ENCODE measurements at places on chromosomes 4 and X.

DNA sequence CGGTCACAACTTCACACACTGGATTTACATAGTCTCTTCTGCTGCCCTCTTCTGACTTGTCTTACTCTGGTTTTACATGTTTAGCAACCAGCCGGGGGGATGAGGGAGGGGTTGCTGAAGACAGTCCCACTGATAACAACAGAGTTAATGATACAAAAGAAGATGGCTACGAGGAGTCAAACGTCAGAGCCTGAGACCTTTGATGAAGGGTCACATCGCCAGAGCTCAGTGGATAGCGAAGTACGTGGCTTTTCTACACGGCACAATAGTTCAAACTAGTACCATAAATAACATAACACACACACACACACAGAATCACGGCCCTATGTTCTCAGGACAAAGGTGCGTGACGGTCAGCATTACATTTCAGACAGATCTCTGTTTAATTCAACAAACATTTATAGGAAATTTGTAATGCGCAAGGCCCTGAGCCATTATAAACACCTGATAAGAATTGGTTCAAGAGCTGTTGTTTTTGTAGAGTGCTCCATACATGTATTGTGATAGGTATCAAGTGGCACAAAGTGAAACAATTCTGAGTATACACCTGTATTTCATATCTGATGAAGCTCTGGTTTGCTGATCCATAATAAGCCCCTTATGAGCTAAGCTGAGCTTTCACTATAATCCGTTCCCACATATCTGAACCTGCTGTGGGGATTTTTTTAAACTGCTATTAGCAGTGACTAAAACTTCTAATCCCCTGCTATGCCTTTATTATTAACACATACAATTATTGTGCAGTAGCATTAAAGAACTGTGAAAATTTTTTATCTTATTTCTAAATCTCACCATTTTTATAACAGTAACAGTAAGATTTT, 100.0 kb downstream of the NR3C2 start:
- H3K4me3 ChIP-seq: no peak overlapping the region
- peaks cover 16% of the 10 kb centered on the region for H3K36me3 ChIP-seq
- no peaks in the 10 kb centered on the region for H3K27me3 ChIP-seq
- no peak overlapping the region for H3K27ac ChIP-seq
- no peak for DNase-seq

DNA sequence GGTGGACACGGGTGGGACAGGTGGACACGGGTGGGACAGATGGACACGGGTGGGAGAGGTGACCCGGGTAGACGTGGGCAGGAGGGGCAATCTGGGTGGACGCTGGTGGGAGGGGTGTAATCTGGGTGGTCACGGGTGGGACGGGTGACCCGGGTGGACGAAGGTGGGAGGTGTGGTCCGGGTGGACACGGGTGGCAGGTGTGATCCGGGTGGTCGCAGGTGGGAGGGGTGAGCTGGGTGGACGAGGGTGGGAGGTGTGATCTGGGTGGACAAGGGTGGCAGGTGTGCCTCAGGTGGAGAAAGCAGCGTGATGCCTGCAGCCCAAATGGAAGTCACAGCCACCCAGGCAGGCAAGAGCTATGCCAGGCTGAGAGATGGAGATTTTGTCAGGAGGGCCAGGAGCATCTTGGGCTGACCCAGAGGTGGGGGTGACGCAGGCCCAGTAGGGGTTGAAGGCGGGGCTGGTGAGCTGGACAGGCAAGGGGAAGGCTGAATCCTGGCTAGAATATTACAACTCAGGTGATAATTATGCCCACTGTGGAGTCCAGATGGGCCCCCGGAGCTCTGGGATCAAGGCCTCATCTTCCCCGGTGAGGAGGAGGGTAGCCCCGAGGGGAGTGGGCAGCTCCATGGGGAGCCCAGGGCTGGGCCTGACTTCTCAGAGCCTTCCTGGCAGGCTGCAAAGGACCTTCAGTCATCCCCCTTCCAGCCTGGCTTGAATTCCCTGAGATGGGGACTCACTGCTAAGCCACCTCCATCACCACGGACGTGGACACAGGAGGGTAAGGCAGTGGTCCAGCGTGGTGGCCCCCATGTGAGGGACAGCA, 100.0 kb downstream of the ADRA2C start:
- H3K4me1 ChIP-seq: peaks cover 4% of the 10 kb centered on the region
- no peak overlapping the region for H3K27ac ChIP-seq
- H3K36me3 ChIP-seq: no peaks in the 10 kb centered on the region
- H3K4me3 ChIP-seq: no peak overlapping the region
- no peak for DNase-seq
- peaks cover 49% of the 10 kb centered on the region for H3K27me3 ChIP-seq

- DNase-seq: no peak
- no peak overlapping the region for H3K4me3 ChIP-seq
- no peaks in the 10 kb centered on the region for H3K36me3 ChIP-seq
- H3K27me3 ChIP-seq: no peaks in the 10 kb centered on the region
- no peak overlapping the region for H3K27ac ChIP-seq
These were observed 19.8 kb upstream of the ADD1 start for GRCh38 chr4:2823671-2824328.

DNA sequence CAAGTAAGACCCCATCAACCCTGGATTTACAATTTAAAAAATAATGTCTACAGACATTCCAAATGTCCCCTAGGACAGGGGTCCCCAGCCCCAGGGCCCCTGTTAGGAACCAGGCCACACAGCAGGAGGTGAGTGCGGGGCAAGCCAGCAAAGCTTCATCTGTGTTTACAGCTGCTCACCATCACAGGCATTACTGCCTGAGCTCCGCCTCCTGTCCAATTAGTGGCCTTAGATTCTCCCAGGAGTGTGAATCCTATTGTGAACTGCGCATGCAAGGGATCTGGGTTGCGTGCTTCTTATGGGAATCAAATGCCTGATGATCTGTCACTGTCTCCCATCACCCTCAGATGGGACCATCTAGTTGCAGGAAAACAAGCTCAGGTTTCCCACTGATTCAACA, 146.1 kb downstream of the ATP10D start:
- H3K27me3 ChIP-seq: peaks cover 4% of the 10 kb centered on the region
- H3K4me3 ChIP-seq: no peak overlapping the region
- no peaks in the 10 kb centered on the region for H3K4me1 ChIP-seq
- DNase-seq: no peak
- no peak overlapping the region for H3K27ac ChIP-seq

- H3K4me3 ChIP-seq: no peak overlapping the region
- peaks cover 5% of the 10 kb centered on the region for H3K36me3 ChIP-seq
- peaks cover 43% of the 10 kb centered on the region for H3K27me3 ChIP-seq
- peaks cover 14% of the 10 kb centered on the region for H3K4me1 ChIP-seq
- H3K27ac ChIP-seq: no peak overlapping the region
These were observed 73.3 kb upstream of the PPP3CA start for GRCh38 chr4:101420661-101421060.

GRCh38 chr4:138560448-138560847, 318.3 kb upstream of the SLC7A11 start:
- H3K27me3 ChIP-seq: no peaks in the 10 kb centered on the region
- H3K4me3 ChIP-seq: no peak overlapping the region
- no peaks in the 10 kb centered on the region for H3K36me3 ChIP-seq
- H3K27ac ChIP-seq: no peak overlapping the region
- DNase-seq: no peak
- H3K4me1 ChIP-seq: no peaks in the 10 kb centered on the region

DNA sequence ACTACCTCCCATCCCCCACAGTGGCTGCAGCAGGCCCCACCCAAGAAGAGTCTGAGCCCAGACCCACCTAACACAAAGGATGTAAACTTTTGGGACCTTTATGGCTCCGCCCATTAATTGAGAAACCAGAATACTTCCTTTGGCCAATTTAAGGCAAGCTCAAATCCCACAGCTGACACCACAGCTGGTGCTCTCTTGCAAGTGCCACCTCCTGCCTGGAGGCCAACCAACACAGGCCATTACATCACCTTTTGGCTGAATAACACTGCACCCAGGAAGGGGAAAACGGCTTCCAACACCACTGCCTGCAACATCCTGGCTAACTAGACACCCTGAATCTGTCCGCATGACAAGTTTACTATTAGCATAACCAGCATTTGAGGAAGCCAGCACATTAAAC, 248.8 kb downstream of the PRDM5 start:
- H3K27ac ChIP-seq: no peak overlapping the region
- H3K4me1 ChIP-seq: no peaks in the 10 kb centered on the region
- no peak for DNase-seq
- no peak overlapping the region for H3K4me3 ChIP-seq

- no peak overlapping the region for H3K4me3 ChIP-seq
- no peak overlapping the region for H3K27ac ChIP-seq
- H3K27me3 ChIP-seq: no peaks in the 10 kb centered on the region
- H3K36me3 ChIP-seq: peaks cover 4% of the 10 kb centered on the region
These were observed 213.8 kb downstream of the PTTG2 start for GRCh38 chr4:38173935-38174518.

Measured in naive thymus-derived CD8-positive, alpha-beta T cell (primary cell).